ENCODE measurements at places on chromosomes 12 and 14.

- no peak for DNase-seq
Measured at GRCh38 chr12:24407884-24408283, 458.4 kb upstream of the SOX5 start.

DNA sequence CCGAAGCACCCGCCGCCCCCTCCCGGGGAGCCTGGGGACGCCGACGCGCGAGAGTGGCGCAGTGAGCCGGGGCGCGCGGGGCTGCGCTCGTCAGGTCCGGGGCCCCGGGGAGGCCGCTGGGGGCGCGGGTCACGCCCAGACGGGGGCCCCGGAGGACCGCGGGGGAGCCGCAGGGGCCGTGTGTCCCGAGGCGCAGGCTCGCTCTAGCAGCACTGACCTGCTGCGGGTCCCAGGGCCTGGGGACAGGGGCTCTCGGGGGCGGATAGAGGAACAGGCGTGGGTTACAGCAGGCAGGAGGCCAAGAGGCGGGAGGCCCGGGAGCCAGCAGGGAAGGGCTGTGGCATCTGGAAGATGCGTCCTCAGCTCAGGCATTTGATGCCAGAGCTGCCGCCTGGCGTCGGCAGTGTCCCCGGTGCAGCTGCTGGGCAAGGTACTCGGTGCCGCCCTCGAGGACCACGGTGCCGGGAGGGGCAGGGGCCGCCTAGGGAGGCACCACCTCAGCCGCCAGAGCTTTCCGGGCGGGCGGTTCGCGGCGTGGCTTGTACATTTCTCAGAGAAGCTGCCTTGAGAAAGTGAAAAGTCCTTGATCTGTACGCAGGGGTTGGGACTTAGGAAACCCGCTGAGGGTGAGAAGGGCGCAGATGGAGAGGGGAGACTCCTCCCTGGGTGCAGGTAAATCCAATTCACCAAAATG, 1.2 kb downstream of the WNT5B start:
- DNase-seq: peak; percentile 60

GRCh38 chr12:76422154-76422542, 73.9 kb upstream of the BBS10 start:
- DNase-seq: no peak

- peak; percentile 20 for DNase-seq
Measured at GRCh38 chr12:83827193-83827592, 1085.4 kb downstream of the SLC6A15 start.

GRCh38 chr12:44616402-44616801, 259.7 kb downstream of the NELL2 start:
- peak; percentile 1 for DNase-seq

- DNase-seq: peak; percentile 78
Measured at GRCh38 chr14:55609681-55610080, 29.7 kb downstream of the KTN1 start.

DNA sequence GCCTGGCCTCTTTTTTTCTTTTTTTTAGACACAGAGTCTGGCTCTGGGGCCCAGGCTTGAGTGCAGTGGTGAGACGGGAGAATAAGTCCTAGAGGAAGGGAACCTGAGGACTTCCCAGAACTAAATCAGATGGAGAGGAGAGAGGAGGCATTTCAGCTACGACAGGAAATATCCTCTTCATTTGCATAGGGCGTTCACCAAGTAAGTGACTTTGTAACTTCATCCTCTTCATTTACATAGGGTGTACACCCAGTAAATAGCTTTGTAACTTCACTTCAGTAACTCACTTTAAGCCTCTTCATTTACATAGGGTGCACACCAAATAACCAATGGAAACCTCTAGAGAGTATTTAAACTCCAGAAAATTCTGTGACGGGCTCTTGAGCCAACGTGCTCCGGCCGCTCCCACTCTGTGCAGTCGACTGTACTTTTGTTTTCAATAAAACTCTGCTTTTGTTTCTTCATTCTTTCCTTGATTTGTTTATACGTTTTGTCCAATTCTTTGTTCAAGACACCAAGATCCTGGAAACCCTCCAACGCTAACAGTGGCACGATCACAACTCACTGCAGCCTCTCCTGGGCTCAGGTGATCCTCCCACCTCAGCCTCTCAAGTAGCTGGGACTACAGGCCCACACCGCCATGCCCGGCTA, 21.4 kb upstream of the ANKRD9 start:
- DNase-seq: no peak

DNA sequence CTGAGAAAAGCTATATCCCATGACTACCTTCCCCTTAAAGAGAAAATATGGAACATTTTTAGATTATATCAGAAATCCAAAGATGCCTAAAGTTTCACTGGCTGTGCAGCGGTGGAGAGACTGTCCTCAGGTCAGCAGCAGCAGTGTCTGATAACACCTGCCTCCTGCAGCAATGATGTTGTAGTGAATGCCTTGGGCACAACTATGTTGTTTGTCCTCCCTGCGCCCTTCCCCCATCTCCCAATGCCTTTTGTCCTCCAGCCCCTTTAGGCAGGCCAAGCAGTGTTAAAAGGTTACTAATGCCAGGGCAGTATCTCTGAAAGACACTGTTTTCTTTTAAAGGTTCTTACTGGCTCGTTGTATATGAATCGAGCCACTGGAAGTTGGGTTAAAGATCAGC, 13.2 kb downstream of the RTRAF start:
- DNase-seq: no peak

GRCh38 chr14:50943261-50943942, 881 bp downstream of the PYGL start:
- DNase-seq: peak; percentile 57

DNA sequence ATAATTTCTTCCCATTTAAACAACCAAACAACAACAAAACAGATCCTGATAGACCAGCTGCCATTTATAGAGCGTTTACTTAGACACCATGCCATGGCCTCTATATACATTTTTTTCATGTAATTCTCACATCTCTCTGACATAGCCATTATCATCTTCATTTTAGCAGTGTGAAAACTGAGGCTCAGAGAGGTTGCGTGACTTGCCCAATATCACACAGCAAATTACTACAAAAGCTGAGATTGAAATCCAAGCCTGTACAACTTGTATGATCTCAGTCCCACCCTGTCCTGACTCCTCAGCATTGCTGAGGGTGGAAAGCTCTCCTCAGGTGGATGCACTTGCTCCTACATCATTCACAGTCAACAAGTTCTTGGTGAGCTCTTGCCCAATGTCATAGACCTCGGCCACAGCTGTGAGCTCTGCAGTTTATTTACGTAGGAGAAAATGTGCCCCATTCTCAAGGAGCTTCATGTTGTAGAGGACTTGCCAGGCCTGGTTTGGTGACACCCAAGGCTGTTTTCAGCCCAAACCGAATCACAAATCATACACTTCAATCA, 55.5 kb downstream of the CRACR2A start:
- DNase-seq: peak; percentile 24

GRCh38 chr12:93571365-93571924, 1.0 kb upstream of the SOCS2 start:
- DNase-seq: peak; percentile 91

DNA sequence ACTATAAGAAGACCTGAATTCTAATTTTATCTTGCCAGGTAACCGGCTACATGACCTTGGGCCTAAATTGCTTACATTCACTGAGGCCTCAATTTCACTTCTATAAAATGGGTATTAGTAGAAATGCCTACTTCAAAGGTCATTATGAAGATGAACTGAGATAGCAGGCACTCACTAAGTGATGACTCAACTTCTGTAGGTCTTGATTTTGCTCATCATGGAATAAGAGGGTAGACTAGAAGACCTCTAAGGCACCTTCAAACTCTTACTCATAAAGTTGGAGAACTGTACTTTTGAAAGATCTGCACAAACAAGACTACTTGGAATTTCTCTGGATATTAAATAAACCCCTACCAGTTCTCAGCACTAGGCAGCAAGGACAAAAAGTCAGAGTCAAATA, 39.3 kb upstream of the FRMD6 start:
- no peak for DNase-seq

DNA sequence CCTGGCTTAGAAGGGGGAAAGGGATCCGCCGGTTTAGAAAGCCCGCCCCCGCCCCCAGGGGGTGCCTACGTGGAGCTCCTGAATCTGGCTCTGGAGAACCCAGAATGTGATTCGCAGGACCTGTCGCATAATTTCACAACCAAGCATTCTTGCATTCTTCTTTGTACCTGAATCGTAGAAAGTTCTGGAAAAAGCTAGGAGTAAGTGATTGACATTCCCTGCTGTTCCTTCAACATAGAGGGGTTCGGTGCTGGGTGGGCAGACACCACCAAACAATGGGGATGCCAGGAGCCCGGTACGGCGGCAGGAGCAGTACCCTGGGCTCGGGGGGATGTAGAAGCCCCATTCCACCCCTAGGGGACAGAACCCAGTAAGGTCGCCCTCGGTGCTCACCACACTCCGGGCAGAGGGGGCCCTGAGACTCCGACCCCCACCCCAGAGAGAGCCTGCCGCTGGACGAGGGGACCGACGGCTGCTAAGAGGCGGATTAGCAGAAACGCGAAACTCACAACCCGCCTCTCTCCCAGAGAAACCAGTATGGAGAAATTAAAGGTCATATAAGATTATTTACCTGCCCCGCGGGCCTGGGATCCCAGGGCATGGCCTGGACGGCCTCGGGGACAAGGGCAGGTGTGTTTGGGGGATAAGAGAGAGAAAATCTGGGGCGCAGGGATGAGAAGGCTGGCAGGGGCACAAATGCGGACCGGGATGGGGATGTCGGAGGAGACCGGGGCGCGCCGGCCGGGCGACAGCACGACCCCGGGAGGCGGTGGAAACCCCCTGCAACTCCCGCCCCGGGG, 520 bp downstream of the CSRP2 start:
- peak; percentile 41 for DNase-seq

DNA sequence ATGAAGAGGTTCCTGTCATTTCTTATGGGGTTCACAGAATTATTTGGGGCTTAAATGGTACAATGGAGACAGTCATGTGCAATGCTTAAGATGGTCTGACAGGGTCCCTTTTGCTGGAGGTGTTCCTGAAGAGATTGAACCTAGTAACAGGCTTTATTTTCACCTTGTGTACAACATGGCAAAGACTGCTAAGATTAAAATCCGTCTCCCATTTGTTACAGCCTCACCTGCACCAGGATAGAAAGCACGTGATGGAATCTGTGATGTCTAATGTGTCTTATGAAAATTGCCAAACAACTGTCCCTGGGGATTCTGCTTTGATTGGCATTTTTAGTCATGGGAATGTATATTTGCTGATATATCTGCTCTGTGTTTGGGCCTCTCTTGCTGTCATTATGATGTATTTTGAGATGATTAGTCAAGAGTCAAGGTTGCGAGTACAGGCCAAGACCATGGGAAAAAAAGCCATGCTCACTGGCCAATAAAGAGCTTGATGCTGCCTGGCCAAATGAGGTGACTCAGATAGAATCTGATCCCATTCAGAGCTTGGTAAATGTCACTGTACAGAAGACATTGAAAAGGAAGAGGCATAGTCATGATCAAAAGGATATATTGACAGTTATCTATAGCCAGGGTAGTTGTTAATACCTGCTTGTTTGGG, 96.1 kb downstream of the FLRT2 start:
- DNase-seq: peak; percentile 12

- DNase-seq: peak; percentile 6
Measured at GRCh38 chr12:113658006-113658655, 186.5 kb upstream of the LHX5 start.

- DNase-seq: no peak
Measured at GRCh38 chr14:78286210-78286609, 116.0 kb downstream of the NRXN3 start.

DNA sequence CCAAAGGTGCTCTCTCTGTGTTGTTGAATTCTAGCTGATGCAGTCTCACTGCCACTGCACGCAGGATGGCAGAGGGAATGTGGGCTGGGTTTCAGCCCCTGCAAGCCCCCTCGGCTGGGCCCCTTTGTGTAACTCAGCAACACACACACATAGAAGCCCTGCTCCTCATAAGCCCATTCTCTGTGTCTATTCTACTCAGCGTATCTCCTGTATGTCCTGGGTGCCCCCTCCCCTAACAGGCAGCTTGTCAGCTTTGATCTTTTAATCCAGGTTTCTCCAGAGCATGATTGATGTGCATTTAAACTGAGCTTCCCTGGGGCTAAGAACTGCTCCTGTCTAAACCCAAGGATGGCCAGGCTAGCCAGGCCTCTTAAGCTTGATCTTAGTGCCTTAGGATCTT, 43.0 kb downstream of the SRRM4 start:
- no peak for DNase-seq
